Omental fat pad (tissue), 4 donors: ENCODE measurements at places on chromosomes 11 and 22. TPM values are rescaled to one million over a fixed set of nuclear protein-coding genes. Genes with fewer than 3 reads are reported as not detected.
A peak's percentile ranks its signal among the peaks of the same experiment; 100 is the strongest.

DNA sequence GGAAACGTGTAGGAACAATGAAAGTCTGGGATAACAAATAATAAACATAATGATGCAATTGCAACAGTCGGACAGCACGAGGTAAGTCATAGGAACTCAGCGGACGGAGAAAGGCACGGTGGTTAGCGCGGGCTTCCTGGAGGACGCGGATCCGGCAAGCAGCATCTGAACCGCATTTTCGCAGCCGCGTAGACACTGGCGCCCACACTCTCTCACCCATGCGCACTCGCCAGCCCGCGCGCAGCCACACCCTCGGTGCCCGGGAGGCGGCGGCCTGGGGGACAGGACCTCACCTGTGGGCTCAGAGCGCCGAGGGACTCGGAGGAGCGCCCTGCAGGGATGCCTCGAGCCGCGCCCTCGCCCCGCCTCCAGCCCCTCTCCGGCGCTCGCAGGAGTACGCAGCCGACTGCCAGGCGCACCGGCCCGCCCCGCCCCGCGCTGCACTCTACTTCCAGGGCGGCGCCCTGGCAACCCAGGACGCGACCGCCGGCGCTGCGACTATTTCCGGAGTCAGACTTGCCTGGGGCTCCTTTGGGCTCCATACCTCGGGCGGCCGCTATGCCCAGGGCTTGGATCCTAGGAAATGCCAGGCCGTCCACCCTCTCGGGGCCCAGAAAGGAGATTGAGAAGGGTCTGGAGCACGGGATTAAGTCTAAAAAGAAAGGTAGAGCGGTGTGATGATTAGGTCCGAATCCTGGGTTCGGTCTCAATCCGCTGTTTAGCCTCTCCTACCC lies at the start of gene TTLL1:
TSS of gene TTLL1 (minus strand) at position 408 of the 734 bp plus-strand sequence. CDS start 13,805 bp downstream, outside the sequence.
- peak; percentile 65 for DNase-seq

DNA sequence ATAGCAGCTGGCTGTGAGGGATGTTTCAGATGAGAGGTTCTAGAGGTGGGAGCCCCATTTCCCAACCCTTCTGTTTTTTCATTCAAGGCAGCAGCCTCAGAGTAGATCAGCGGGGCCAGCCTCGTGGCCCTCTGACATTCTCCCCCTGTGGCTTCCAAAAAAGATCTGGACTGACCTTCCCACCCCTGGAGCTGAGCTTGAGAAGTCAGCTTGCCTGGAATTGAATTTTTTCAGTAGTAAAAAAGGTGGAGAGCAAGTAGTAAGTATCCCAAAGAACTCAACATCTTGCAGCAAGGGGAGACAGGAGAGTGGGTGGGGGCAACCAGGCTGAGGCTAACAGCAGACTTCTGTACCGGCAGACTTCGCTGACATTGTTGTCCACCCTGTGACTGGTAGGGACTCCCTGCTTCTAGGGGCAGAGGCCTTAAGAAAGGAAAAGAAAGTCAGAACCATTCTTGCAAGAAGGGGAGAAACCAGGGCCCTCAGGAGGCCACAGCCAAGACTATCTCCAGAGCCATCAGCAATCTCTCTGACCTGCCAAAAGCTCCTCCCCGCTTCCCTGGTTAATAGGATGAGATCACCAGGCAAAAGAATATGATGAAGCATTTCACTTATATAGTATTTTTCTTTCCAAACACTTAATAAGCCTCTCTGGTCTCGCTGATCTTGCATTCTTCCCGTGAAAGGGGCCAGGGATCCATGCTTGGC lies 2.0 kb upstream of the GRIK4 start:
- no peak for DNase-seq

DNA sequence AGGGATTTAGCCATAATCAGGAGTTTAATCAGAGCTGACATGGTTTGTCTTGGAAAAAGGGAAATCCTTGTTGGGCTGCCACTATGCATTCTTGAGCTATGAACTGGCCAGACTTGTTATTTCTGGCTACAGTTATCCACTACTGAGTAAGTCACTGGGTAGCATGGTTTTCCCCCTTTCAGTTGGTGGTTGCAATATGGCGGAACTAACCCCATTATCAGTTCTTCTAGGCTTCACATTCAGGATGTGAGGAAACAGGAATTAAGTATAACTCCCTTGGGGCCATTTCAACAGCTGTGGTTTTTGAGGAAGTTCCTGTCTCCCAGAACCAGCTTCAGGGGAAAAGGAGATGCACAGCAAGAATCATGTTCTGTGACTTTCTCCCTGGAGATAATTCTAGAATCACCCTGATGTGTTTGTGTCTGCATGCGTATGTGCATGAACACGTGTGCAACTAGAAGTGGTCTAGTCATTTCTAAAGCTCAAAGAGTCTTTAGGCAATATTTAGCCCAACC lies 103.0 kb upstream of the CD44 start:
- no peak for DNase-seq

DNA sequence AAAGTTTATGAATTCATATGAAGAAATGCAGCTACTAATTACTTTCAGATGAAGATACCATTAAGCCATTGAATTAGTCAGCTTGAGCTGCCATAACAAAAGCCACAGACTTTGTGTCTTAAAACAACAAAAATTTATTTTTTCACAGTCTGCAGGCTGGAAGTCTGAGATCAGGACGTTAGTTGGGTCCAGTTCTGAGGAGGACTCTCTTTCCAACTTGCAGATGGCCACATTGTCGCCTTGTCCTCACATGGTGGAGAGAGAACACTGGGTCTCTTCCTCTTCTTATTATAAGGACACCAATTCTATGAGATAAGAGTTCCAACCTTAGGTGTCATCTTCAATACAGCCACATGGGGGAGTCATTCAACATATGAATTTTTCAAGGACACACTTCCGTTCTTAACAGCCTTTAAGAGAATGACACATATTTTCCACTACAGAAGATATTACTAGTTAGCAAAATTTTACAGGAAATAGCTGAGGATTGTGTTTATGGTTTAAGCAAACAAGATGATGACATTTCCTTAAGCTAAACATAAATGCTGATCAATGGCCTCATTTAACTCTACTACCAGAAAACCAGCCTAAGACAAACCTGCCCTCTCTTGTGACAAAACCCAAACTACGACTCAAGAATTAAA lies 56.0 kb downstream of the DCUN1D5 start:
- DNase-seq, result no peak

GRCh38 chr11:69489031-69489745 lies 7.7 kb downstream of the LINC01488 start:
- DNase-seq, result no peak

Gene TMPRSS4
- total RNA-seq, result not detected
